Natural killer cell treated with Interleukin-12 subunit alpha and Interleukin-12 subunit beta and Interleukin-15 and Interleukin-18, amount 100 ng/mL, for 72 hours (primary cell): ENCODE measurements at places on chromosomes 13 and 19.

- no peak for DNase-seq
These were observed 63.3 kb downstream of the DCLK1 start for GRCh38 chr13:36067746-36068381.

DNA sequence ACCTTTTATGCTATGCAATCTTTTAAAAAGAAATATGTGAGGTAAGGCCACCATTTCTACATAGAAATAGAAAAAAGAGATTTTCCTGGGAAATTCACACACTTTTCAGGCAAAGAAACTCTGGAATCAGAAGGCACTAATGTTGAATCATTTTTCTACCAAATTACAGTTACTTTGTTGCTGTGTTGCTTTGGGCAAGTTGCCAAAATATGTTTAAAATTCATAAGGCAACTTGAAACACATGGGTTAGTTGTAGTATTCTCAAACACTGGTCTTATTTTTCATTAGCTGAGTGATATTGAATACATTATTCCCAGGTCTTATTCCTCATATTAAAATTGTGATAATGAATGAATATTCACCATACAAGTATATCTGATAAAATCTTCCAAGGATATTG is 195.0 kb upstream of the SLITRK1 start:
- no peak for DNase-seq

DNA sequence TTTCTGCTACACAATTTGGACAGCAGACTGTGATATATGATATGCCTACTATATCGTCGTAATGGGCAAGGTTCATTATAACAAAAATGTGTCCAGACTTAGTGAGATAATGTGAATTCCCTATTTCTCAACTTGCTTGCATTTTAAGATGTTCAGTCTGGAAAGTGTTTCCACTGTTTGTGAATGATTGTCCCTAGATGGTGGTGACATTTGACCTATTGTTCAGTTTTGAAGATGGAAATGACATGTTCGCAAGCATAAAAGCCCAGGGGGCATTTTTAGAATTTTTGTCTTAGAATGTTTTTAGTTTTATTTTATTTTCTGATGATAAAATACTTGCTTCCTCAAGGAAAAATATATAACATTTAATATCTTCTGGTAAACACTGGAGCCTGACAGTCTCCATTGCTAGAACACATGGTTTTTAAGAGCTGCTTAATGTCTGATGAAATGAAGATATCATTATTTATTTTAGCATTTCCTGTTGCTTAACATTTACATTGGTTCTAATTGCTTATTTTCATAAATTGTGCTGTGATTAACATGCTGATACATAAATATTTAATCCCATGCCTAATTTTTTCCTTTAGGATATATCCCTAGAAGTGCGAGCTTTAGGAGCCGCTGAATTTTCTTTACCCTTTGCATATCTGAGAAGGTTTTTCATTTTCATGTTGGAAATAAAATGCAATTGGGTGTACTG is 27.1 kb downstream of the MBNL2 start:
- DNase-seq: no peak

DNA sequence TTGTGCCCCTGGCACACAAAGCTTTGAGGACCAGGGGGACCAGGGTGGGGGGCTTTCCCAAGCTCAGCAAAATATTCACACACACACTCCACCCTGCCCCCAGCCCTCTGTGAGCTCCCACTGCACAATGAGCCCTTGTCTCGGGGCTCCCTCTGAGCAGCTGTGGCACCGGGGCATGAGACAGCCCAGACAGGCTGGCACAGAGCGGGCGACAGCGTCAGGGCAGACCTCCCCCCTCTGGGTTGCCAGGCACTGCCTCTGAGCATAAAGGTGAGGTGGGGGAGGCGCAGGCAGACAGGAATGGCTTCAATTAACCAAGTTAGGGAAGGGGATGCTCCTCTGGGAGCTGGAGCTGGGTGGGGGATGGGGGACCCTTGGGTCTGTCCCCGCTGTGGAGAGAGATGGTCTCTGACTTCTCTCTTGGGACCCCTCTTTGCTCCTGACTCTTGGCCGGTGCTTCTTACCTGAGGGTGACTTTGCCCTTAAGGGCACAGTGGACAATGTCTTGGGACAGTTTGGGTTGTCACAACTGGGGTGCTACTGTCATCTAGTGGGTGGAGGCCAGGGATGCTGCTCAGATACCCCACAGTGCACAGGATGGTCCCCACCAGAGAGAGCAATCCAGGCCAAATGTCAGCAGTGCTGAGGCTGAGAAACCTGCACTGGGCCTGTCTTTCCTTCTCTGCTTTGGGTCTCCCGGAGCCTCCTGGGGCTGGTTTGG is 30.3 kb downstream of the LYL1 start:
- no peak for DNase-seq

DNA sequence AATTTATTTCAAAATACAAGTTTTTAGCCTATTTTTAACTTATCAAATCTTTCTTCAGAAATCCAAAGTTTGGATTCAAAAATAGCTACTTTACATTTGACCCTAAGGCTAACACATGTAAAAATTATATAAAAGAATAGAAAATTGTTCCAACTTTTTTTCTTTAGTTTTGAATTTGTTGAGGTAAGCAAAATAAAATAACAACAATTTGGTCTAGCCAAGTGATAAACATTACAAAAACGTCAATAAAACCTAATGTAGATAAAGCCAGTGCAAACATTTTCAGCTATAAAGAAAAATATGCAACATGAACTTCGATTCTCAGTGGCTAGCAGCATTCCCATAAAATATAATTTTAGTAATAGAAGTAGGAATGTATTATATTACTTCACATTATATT is 400.3 kb downstream of the PCDH9 start:
- DNase-seq: no peak

DNA sequence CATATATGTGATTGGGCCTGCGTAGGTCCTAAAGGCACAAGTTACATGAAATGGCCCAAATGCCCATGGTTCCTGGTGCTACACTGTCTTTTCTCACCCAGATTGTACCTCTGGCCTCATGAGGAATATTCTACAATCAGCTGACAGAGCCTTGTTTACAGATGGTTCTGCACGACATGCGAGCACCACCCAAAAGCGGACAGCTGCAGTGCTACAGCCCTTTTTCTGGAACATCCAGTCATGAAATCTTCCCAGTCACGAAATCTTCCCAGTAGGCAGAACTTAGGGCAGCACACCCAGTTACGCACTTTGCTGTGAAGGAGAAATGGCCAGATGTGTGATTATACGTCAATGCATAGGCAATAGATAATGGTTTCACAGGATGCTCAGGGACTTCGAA is 7.7 kb upstream of the ELF1 start:
- no peak for DNase-seq

GRCh38 chr13:29292045-29292444 is 303.4 kb downstream of the SLC7A1 start:
- no peak for DNase-seq
